ENCODE measurements at places on chromosomes 6 and 20.

DNA sequence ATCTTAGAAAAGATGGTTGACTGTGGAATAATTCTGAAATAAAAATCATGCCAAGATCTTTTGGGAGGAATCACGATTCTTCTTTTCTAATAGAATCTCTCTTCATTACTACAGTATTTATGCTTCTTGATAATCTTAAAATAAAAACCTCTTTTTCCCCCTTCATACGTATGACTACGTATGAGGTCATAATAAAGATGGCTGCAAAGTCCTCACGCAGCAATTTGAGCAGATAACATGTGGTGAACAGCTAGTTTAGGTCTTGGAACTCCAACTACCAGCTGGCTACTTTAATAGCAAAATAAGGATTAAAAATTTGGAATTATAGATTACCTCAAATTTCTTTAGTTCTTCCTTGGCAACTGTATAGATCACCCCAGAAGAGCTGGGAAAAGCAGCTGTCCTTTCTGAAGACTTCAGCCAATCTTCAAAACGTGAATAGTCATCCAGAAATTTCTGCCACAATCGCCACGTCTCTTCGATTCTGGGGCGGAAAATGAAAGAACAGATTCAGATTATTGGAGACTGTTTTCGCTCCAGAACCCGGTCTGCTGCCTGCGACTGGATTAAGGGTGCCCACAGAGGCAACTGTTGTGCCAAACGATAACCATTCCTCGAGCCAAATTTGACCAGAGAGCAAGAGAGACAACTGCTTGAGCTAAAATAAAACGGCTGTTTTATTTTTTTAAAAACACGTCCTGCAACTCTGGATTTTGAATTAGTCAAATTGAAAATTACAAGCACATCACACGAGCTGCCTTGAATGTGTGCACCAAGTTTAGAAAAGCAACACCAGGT lies 347.3 kb downstream of the ESR1 start:
- no peak for DNase-seq

GRCh38 chr20:35283441-35284266 lies 918 bp downstream of the EIF6 start:
- DNase-seq: no peak

DNA sequence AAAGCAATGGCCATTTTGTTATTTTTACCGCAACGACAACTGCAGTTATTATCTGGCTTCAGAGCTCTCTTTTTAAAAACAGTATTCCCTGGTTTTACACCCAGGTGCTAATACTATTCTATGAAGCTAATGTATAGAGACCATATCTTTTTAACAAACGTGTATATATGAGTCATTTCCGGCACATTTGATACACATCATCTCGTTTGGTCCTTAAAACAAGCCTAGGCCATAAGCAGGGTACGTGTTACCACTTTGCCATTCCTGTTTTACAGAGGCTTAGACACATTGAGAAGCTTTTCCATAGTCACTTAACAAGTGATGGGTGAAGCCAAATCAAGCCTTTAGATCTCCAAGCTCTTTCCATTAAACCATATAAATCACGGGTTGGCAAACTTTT lies 5.5 kb downstream of the TRAF3IP2 start:
- DNase-seq: no peak

DNA sequence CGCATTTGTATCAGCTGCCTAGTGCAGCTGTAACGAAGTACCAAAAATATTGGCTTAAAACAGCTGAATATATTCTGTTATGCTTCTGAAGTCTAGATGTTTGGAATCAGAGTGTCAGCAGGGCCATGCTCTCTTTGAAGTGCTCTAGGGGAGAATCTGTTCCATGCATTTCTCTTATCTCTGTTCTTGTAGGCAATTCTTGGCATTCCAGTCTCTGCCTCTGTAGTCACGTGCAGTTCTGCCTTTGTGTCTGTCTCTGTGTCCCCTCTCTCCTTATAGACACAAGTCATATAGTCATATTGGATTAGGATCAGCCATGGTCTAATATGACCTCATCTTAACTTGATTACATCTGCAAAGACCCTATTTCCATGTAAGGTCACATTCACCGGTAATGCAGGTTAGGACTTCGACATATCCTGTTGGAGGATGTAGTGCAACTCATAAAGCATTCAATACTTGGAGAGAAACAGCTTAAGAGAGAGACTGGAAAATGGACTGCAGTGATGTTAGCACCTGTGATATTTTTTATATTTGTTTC lies 18.6 kb downstream of the FAM83B start:
- no peak for DNase-seq

- no peak for DNase-seq
Measured at GRCh38 chr6:168302534-168302933, 17.0 kb downstream of the DACT2 start.

DNA sequence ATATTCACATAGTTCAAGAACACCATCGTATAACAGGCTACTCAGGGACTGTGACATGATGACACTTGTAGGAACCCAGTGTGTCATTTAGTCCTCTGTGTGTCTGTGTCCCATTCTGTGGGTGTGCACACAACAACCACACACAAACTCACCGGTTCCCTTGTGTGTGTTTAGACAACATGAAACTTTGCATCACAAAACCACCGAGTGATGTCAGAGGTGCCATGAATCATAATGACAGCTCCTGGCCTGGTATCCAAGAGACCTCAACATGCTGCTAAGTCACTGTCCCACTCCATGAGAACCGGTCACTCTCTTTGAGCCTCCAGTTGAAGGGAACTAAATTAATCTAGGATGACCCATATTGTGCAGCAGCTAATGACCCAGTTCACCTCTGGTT lies 421.3 kb downstream of the PREX1 start:
- no peak for DNase-seq

GRCh38 chr6:11771473-11772048 lies 7.0 kb downstream of the ADTRP start:
- no peak for DNase-seq

DNA sequence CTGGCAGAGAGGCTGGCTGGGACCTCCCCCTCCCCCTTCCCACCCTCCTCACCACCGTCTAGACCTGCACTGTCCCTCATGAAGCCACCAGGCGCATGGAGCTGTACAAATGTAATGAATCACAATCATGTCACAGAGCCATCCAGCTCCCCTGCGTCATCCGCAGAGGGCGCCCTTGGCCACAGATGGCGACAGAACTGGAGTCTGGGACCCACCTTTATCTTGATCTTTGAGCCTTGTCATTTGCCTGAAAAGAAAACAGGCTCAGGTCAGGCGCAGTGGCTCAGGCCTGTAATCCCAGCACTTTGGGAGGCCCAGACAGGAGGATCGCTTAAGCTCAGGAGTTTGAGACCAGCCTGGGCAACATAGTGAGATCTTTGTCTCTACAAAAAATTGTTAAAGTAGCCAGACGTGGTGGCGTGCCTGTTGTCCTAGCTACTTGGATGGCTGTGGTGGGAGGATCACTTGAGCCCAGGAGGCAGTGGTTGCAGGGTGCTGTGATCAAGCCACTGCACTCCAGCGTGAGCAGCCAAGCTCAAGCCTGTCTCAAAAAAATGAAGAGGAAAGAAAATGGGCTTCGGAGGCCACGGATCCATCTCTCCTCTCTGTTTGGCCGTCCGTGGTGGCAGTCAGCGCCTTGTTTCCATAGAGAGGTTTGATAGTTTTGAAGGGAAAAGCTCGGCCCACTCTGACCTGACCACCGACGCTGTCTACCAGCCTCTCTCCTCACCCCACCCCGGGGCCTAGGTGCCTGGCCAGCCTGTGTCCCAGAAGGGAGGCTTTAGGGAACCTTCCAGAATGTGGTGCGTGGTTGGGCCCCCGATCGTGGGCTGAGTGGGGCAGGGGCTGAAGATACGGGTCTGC lies 6.2 kb downstream of the COL9A3 start:
- peak; percentile 56 for DNase-seq

GRCh38 chr6:119497988-119498727 lies 148.6 kb upstream of the MAN1A1 start:
- no peak for DNase-seq

DNA sequence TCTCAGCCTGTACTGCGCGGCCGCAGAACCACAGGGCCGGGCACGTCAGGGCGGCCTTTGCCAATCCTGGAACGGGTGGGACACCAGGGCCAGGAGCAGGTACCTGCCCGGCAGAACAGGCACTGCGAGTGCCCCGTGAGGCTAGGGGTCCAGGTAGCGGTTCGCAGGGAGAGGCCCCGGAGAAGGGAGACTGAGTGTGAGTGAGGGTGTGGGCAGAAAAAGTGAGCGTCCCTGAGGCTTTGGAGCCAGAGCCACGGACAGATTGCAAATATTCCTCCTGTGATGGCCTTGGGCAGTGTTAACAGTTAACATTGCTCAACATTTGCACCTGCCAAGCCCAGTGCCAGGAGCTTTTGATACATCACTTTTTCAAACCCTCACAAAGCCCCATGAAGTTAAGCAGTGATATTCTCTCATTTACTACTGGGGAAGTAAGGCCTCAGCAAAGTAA lies 491 bp downstream of the GNMT start:
- no peak for DNase-seq

- no peak for DNase-seq
Measured at GRCh38 chr6:92181347-92181746, 1238.0 kb downstream of the EPHA7 start.

- no peak for DNase-seq
Measured at GRCh38 chr20:64137598-64138031, 26.6 kb upstream of the MYT1 start.

- no peak for DNase-seq
Measured at GRCh38 chr20:6612606-6612923, 154.9 kb upstream of the BMP2 start.

- no peak for DNase-seq
Measured at GRCh38 chr20:4918473-4918872, 82.8 kb downstream of the SLC23A2 start.

DNA sequence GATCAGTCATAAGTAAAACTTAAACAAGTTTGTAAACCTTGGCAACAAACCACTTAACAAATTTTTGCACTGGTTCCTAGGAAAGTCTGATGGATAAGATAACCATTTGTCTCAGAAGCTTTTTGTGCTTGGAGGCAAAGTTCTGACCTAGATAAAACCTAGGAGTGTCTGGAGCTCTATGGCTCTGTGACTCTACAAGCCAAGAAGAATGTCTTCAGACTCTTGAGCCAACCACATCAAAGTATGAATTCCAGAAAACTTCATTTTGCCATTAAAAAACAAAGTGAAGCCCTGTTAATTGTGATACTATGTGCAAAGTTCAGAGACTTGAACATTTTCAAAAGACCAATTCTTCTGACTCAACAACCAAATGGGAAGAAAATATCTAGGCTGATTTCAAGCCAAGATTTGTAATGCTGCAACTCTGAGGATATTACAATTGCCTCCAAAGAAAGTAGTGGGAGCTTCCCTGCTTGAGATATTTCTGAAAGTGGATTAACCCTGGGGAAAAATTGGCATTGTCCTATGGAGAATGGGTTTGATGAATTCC lies 158.1 kb upstream of the FOXQ1 start:
- DNase-seq: no peak

DNA sequence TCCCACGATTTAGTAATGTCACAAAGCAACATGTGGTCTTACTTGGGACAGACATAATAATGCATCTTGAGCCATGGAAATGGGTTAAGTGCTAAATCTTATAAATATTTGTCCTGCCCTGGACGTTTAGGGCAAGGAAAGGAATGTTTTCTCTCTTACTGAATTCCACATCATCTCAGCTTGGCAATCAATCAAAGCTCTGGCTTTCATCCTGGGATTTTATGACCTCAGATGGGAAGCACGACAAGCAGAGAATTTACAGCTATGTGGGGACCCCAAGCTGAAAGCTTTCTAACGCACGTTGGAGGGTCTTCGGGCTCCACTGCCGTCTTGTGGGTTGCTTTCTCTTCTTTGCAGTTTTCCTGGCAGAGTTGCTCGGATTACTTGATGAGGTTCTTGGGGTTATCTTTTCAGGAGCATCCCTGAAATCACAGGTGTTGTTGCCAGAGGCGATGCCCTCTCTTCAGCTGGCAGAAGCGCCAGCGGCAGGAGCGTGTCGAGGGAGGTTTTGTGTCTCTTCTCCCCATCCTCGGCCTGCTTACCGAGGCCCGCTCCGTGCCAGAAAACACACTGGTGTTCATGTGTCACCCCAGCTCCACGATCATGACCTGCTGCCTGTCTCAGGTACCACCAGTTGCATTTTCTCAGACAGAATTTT lies 73.4 kb upstream of the FRMD1 start:
- no peak for DNase-seq

GRCh38 chr6:150813319-150813992 lies 52.0 kb upstream of the MTHFD1L start:
- no peak for DNase-seq

DNA sequence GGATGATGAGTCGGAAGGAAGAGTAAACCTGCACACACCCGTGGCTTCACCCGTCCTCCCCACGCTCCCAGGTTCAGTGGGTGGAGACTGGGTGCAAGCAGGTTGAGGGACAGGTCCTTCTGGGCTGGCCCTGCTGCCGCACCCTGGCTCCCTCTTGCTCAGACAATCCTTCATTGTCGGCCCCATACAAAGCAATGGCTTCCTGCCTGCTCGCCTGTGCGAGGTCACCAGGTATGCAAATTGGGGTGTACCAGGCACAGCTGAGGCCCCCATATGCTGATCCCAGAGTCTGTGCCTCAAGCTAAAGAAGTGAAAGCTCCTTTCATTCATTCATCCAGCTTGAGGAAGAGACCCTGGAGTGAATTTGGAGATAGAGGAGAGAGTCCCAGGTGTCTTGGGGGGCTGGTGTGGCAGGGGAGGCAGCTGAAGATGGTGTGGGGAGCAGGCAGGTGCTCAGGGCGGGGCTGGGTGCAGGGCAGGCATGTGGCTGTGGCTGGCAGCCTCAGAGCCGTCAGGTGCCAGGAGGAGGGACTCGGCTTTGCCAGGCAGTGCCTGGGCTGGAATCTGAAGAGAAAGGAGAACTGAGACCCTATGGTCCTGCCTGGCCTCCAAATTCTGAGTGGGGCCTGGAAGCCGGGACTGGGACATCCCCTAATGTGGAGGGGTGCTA lies 4.7 kb downstream of the SLCO4A1 start:
- DNase-seq: no peak

DNA sequence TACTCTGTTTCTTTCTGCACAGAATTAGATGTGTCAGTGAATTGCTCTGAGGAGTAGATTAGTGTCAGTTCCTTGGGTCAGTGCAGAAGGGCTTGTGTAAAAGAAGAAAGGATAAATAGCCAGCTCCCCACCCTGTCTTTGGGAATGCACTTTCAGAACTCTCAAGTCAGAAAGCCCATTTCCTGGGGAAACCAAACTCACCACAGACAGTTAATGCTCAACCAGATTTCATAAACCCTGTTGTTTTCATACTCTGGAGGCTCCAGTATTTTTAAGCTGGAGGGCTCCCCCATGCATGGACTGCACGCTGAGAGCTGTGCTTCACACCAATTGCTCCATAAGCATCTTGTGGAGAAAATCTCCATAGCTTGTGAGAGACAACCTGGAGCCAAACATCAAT lies 449.7 kb downstream of the CDH26 start:
- DNase-seq: no peak

All from dermis microvascular lymphatic vessel endothelial cell (primary cell).